ENCODE measurements at places on chromosomes 12 and 14.
A peak's percentile ranks its signal among the peaks of the same experiment; 100 is the strongest.

DNA sequence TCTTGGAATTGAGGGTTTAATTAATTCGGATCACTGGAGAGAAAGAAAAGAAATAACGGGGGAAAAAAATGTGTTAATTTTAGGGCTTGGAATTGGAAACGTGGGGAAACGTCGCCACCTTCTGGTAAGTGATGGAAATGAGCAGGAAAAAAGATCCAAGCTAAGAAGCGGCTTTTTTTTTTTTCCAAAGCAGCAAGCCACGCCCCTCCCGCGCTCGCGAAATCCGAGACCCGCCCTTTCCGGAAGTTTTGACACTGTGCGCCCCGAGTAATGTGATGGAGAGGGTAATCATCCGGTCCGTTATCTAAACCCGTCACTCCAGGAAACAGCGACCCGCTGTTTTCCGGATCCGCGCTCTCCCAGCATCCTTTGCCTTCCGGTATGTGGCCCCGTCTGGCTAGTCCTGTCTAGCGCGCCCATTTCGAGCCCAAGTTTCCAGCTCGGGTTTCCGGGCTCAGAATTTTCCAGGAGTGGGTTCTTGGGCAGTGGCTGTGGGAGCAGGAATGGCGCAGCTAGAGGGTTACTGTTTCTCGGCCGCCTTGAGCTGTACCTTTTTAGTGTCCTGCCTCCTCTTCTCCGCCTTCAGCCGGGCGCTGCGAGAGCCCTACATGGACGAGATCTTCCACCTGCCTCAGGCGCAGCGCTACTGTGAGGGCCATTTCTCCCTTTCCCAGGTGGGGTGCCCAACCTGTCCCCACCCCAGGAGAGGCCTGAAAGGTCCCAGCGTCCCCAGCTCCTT, at the start of gene ALG10B:
Gene ALG10B, plus strand, starts transcription at position 384 of the 739 bp plus-strand sequence. Its CDS starts 120 bp downstream, at position 504.
- DNase-seq = peak; percentile 96

GRCh38 chr12:76470028-76470939, 89.3 kb downstream of the OSBPL8 start:
- no peak for DNase-seq

DNA sequence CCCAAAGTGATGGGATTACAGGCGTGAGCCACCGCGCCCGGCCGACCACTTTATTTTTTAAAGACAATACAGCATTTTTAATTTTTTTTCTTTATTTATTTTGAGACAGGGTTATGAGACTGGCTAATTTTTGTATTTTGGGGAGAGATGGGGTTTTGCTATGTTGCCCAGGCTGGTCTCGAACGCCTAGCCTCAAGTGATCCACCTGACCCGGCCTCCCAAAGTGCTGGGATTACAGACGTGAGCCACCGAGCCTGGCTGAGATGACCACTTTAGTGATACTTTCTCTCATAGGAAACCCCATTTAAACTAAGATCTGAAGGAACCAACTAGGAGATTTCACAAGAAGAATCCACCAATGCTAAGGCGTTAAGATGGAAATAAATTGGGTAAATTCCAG, 1.2 kb upstream of the RHEBL1 start:
- DNase-seq = no peak

DNA sequence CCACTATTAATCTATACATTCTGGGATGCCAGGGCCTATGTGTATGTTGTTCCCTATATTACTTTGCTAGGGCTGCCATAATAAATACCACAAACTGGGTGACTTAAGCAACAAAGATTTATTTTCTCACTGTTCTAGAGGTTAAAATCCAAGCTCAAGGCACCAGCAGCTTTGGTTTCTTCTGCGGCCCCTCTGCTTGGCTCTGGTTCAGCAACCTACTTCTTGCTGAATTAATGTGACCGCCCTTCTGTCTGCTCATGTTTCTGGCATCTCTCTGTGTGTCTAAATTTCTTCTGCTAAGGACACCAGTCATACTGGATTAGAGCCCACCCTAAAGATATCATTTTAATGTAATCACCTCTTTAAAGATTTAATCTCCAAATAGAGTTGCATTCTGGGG, 84.7 kb downstream of the ZNF664 start:
- no peak for DNase-seq

GRCh38 chr12:57085999-57086492, 2.9 kb upstream of the NAB2 start:
- peak; percentile 39 for DNase-seq

DNA sequence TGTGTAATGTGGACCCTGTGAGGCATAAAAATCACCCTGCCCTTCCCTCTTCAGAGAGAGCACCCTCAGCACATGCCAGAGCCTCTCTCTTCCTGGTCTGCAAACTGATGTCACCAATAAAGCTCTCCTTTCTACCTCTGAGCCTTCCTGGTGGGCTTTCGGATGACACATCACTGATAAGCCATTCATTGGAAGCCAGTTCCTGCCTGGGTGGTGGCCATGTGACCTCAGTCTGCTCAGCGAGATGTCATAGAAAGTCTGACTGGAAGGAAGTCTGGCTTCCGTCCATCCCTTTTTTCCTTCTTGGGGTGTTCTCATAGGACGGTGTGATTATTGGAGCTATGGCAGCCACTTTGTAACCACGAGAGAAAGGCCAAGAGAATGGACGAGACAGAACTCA, 95.7 kb downstream of the PIWIL1 start:
- DNase-seq = no peak

- no peak for DNase-seq
Observed at GRCh38 chr12:10982244-10982643, 4.5 kb downstream of the TAS2R50 start.

DNA sequence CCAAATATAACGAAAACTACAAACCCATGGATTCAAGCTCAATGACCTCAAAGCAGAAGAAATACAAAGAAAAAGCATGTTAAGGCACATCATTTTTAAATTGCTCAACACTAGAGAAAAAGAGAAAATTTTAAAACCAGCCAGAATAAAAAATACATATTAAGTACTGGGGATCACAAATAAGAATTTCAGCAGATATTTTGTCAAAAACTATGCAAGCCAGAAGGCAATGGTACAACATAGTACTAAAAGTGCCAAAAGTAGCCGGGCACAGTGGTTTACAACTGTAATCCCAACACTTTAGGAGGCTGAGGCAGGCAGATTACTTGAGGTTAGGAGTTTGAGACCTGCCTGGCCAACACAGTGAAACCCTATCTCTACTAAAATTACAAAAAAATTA, 10.2 kb downstream of the SGPP1 start:
- peak; percentile 12 for DNase-seq

DNA sequence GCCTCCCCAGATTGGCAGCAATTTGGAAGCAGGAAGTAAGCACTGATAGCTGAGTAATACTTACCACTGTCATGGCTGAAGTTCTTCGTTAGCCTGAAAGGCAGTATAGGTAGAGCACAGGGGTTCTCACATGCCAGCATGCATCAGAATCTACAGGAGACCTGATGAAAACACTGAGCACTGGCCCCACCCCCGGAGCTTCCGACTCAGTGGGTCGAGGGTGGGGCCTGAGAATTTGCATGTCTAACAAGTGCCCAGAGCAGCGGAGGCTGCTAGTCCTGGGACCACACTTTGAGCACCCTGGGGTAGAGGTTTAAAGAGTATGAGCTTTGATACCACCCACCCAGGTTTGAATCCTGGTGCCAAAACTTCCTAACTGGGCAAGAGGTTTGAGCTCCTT, 89.6 kb downstream of the FBXW8 start:
- DNase-seq = no peak

DNA sequence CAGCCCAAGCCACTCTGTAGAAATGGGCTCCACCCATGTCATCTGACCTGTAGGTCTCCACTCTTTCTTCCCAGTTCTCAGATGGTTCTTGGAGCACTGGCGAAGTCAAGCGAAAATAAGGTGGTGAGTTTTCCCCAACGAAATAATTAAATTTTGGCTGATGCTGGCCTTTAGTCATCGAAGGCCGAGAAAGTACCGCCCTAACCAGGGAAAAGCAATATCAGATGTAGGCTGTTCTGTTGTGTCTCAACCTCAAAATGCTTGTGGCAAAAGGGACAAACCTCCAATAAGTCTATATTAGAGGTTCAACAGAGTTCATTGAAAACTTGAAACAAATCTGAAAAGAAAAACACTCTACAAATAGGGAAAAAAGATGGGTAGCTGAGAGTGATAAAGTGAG, 48.6 kb upstream of the BCAT1 start:
- DNase-seq = no peak

DNA sequence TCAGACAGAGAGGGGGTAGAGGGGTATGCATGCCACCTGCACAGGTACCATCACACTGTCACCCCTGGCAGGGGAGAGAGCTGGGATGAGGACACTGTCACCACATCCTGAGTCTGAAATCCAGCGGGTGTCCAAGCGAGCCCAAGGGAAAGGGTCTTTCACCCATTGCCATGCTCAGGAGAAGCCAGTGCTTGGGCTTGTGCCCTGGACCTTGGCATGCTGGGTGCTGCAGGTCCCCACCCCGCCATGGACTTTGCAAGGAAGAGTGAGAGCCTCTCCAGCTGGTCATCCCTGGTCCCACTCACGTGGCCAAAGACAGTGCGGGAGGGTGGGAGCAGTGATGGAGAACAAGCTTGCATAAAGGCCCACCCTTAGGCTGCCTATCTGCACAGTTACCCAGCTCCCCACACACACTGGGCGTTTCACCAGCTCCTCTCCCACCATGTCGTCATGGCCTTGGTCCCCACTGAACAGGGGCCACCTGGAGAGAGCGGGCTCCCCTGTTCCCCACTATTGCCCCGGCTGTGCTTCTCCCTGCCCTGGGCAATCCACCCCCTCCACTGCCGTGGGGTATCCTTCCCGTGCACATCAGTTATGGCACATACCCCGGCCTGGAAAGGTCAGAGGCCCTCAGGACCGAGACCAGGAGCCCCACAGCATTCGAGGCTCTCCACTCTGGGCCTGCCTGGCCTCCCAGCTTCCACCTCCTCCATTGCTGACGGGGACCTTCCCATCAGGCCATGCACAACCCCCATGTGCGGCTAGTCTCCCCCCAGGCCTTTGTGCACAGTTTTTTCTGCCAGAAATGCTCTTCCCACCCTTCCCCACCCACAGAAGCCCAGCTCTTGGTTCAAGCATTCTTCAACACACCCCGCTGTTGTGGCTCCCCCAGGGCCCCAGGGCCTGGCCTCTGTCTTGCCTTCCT, 58.6 kb upstream of the BCL11B start:
- DNase-seq = no peak

DNA sequence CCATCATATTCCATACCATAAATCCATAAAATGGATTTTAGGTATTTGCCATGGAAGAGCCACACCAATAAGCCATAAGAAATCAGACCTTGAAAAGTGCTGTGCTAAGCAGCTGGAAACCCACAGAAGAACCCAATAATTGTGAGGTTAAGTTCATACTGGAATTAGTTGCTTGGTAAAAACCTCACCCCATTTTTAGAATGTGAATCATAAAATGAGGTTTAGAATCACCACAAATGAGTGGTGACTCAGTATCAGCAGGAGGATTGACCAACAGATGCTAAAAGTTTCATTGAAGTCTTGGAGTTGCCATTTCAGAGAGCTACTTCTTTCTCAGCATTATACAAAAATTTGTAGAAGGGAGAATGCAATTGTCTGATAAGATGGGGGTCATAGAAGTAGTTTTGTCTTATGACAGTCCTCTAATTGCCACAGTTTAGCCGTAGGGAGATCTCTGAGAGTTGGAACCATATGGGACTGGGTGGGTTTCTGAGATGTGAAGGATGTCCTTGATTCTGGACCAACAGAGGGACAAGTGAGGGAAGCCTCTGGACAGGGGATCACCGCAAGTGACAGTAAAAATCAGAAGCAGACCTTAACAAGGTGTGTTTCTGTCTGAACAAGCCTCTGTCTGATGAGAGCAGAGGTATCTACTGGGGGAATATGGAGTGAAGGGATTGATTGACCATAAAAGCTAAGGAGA, 1.4 kb upstream of the STON2 start:
- DNase-seq = no peak

DNA sequence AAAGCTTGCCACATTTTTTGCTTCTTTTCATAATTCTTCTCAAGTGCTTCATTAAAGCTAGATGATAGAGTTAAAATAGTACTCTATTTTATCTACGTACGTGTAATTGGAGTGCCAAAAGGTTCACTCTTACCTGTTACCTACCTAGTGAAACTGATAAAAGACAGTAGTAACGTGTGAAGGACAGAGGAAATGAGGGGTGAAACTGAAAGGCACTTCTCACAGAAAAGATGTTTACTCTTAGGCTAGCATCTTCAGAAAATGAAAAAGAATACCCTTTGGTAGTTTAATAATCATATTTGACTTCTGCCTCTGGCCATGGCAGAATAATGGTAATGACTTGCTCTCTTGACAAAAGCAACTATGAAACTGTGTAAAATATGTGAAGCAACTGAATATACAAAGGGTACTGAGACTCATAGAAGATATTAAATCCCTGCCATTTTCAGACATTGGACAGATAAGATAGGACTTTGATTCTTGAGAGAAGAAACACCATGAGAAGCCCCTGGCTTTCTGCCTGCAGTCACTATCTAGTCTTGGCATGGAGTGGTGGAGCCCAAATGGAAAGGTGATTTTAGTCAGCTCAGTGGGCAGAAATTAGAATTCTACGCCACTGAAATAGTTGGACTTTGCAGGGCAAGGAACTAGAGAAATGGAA, 6.3 kb upstream of the EVL start:
- DNase-seq = no peak

- DNase-seq = no peak
Observed at GRCh38 chr12:111180426-111181142, 188.3 kb downstream of the PHETA1 start.

- DNase-seq = peak; percentile 76
Observed at GRCh38 chr12:6570264-6570887, 2.3 kb upstream of the NOP2 start.

- DNase-seq = no peak
Observed at GRCh38 chr12:89208661-89209096, 143.6 kb downstream of the DUSP6 start.

- DNase-seq = no peak
Observed at GRCh38 chr12:97168804-97169203, 261.7 kb downstream of the NEDD1 start.

- no peak for DNase-seq
Observed at GRCh38 chr12:109777544-109777943, 55.7 kb downstream of the TRPV4 start.

DNA sequence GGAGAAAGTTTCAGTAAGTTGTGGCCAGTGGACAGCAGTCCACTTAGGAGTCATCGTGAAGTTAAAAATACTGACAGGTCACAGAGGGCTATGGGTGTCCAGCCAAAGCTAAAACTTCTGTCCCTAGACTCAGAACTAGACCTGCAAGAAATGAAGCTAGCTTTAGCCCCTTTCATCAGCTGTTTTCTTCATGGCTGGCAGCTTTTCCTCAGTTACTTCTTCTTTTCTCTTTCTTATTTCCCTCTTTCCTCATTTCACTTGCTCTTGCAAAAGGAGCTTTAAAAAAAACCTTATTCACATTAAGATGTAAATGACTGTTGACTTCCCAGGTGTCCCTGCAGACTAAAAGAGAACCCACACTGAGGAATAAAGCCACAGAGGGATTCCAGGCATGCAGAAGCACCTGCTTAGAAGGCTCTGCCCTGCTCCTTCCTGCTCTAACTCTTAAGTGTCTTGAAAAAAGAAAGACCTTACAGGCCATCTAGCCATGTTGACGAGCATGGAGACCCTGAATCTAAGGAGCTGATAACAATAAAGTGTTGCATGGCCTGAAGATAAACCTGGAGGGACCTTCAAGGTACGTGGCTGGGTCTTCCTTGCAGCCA, 69.7 kb upstream of the CCND2 start:
- no peak for DNase-seq

- DNase-seq = no peak
Observed at GRCh38 chr12:90987101-90987500, 17.7 kb downstream of the EPYC start.

GRCh38 chr12:13836099-13836498, 145.3 kb downstream of the GRIN2B start:
- DNase-seq = no peak

- DNase-seq = peak; percentile 32
Observed at GRCh38 chr14:93970585-93970964, 5.8 kb downstream of the ASB2 start.

GRCh38 chr14:71711125-71711524, 221.1 kb upstream of the RGS6 start:
- DNase-seq = no peak
